ENCODE measurements at places on chromosomes 3 and 15.
A peak's percentile ranks its signal among the peaks of the same experiment; 100 is the strongest.

DNA sequence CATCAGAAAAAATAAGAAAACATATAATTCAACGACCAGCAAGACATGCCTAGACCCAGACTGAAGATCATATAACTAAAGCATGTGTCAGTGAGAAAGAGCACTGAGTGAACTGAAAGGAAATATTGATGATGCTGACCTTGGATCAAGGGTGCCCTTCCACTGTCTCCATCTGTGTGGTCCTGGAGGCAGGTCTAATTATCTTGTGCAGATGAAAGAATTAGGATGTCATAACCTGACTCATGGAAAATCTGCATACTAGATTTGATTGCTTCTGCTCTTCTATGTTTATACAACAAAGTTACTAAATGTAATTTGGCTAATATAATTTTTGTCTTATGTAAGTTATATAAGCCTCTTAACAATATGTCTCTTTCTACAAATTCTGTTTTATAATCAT is 264.6 kb upstream of the TGFBR2 start:
- DNase-seq: no peak

DNA sequence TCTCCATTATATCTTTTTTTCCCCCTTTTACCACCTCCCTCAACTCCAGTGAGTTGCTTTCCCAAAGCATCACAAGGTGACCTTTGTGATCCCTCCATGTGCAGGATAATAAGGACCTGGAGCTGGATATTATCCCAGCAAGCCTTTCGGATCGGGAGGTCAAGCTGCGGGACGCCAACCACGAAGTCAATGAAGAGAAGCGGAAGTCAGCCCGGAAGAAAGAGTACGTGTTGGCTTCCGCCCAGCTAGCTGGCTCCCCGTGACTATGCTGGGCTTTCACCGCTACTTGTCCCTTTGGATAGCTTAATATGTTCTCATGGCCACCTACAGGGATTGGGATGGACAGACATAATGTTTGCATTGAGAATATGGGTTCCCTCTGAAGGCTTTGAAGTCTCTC is 273.7 kb upstream of the UMPS start:
- DNase-seq: no peak

DNA sequence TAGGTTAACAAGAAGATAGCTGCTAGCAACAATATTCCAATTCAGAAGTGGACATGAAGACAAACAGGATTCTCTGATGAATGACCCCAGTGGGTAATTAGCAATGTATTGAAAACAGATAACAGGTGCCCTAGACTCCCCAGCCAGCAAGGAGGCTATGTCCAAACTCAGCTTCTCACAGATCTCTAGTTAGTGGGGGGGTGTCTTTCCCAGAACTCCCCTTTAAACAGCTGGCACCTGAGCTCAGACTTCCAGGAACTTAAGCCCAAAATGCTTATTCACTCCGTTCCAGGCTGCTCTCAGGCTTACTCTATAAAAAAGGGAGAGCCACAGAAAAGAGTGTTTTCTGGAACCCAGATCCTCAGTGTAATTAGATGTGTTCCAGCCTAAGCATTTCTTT is 423.0 kb upstream of the THBS1 start:
- no peak for DNase-seq

DNA sequence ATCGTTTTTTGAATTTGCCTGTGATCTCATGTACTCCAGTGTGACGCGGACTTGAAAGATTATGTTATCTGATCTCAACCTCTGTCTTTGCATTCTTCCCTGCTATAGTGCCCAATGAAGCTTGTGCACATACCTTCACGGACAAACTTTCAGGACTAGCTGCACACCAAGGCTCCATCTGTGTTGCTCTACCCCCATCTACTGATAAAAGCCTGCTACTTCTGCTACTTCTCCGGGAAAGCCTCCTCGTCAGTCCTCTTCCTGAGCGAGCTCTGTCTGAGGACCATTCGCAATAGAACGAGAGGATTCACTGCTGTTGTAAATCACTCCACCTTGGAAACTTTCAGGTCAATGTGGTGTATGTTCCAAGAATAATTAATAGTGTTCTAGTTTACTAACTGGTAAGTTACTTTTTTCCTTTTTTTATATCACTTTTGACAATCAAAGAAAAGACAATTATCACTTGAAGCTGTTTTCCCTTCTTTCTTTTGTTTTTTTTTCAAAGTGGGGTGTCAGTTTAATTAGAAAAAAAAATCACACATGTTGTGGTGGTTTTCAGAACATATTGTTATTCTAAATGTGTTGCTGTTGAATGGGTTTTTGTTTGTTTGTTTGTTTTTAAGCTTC is 217.6 kb downstream of the ARRDC4 start:
- DNase-seq: peak; percentile 84

DNA sequence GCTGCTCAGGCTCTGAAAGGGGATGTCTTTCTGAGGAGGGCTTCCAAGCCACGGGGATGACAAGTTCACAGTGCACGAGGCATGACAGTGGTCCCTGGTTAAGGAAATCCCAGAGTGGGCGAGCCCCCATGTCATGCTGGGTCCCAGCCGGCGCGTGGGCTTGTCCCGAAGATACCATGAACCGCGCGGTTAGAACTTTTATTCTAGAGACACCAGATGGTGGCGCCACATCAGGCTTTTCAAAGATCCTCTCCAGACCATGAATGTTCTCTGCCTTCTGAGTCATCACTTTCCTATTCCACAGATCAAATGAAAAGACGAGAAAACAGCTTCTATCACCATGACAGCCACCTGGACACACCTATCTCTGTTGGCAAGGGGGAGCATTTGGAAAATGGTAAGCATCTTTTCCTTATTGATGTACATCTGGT is 227.8 kb upstream of the LYSMD4 start:
- DNase-seq: no peak

GRCh38 chr3:141250828-141251227 is 19.2 kb downstream of the PXYLP1 start:
- DNase-seq: no peak

DNA sequence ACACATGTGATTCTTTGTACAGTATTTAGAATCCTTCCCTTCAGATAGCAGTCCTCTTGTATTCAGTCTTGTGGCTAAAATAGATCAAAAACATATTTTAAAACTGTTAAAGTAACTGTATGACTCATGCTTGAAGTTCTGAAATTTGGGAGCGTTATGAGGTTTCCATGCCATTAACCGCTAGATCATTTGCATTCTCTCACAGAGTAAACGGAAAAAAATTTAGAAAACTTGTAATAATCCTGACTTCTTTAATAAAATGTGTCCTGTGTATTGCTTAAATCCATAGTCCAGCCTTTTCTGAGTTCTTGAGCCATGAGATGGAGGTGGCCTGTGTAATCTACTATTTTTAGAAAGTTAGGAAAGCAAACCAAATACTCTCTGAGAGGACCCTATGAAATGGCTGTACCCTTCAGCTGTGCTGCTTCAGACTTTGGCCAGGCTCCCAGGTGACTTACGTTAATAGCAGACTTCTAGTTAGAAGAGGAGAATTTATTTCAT is 33.8 kb downstream of the MBNL1 start:
- DNase-seq: no peak

DNA sequence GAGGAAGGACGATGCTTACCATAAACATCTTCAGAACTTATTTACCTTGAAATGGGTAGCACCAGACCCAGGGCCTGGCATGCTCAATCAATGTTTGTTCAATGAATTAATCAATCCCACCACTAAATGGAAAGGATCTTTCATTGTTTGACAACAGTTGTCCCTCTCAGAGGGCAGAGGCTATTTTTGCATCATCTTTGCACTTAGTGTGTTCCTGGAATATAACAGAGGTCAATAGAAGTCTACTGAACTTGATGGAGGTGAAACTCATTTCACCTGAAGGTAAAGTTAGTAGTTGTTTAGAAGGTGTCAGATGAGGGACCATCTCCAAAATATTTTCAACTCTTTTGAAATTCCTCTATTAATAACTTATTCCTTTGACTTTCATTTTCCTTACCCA is 36.9 kb upstream of the LACTB start:
- no peak for DNase-seq

- DNase-seq: no peak
These were observed 843 bp downstream of the CHRNA5 start for GRCh38 chr15:78565951-78566774.

GRCh38 chr15:51121118-51121517 is 26.4 kb upstream of the TNFAIP8L3 start:
- no peak for DNase-seq

GRCh38 chr15:59687836-59688235 is 1.3 kb downstream of the BNIP2 start:
- peak; percentile 71 for DNase-seq

DNA sequence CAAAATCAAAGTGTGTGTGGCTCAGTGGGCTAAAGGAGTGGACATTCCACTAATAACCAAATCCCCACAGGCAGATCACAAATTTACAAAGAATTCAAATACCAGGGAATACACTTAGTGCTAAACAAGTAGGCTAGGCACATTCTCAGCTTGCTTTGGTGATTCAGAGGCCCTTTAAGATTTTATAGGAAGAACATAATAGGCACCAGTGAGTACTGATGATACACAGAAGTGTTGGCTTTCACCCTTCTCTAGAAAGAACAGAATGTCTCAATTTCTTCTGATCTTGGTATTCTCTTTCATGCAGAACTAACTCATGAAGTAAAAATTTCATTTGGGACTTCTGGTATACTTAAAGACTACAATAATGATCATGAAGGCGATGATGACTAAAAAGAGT is 55.0 kb downstream of the POLR2M start:
- DNase-seq: no peak

DNA sequence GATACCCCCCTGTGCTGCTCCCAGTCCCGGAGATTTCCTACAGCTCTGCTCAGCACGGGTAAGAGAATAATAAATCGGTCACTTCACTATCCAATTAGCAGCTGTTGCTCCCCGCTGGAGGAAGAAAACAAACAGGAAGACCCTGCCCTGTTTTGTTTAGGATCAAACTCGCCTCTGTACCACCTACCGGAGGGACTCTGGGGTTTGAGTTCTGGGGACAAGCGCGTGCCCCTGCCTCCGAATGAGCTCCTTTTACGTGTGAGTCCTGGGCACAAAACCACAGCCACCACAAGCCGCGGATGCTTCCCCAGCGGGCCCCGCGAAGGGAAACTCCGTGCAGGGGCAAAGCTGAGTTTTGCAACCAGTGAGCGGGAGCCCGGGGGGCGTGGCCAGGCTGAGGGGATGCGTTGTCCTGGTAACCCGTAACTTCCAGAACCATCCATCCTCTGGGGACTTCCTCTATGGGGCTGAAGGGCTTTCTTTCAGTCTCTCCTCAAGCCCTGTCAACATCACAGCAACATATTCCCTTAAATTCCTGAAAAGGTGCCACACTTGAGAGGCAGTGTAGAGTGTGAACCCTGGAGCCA is 315.7 kb upstream of the PROK2 start:
- peak; percentile 87 for DNase-seq

- no peak for DNase-seq
These were observed 192.9 kb downstream of the SQOR start for GRCh38 chr15:45827766-45828165.

DNA sequence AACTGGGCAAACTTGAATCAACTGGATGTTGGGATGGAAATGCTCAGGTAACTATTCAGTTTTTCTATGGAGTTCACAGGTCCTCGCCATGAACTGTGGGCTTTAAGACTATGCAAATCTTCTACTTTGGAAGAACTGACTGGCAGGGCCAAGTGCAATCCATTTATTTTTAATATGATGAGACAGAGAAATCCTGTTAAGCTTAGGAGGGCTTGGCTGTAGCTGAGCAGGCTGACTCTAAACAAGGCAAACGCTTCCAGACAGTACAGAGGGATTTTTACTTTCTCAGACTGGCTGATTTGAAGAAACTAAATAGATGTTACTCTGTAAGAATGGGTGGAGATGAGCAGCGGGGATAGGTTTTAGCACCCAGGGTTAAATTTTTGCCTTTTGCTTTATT is 194.2 kb upstream of the ICE2 start:
- no peak for DNase-seq

GRCh38 chr3:169256796-169257522 is 406.6 kb downstream of the MECOM start:
- no peak for DNase-seq

GRCh38 chr3:5122741-5123706 is 932 bp downstream of the ARL8B start:
- DNase-seq: no peak

DNA sequence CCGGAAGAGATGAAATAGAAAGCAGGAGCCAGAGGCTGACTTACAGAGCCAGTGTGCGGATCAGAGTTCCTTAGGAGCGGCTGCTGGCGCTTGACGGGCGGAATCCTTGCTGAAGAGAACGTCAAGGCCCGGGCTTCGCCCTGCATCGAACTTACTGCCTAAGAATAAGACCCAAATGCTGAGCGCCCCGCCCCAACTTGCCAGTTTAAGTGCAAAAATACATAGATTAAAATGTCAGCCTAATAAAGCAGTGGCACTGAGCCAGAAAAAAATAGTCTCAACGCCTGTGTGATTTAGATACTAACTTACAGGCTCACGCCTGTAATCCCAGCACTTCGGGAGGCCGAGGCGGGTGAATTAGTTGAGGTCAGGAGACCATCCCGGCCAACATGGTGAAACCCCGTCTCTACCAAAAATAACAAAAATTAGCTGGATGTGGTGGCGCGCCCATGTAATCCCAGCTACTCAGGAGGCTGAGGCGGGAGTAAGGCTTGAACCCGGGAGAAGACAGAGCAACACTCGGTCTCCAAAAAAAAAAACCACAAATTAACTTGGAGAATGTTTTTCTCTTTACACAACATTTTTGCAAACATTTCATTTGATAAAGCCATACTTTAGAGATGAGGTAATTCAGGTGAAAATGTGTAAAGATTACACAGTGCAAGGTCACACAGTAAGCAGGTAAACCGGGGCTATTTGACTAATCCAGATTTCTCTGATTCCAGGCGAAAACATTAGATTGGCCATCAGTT is 1.2 kb upstream of the UBP1 start:
- no peak for DNase-seq

GRCh38 chr3:146543461-146544001 is 876 bp downstream of the PLSCR1 start:
- no peak for DNase-seq

GRCh38 chr15:70329179-70329578 is 231.5 kb upstream of the TLE3 start:
- no peak for DNase-seq

DNA sequence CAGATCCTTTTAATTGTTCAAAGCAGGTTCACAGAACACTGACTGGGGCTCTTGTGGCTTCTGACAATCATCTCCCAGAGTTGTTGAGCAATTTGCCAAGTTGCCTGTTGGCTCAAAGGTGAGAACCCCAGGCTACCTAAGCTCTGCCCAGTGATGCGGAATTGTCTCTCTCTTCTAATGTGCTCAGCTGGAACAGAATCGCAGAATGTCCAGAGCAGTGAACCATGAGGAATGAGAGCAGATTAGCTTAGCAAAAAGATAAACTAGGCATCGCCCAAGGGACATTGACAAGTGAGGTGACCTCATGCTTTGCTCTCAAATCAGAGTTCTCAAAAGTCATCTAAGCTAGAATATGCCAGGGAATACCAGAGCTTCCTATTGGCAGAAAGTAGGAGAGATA is 148.1 kb downstream of the WDR76 start:
- DNase-seq: no peak

DNA sequence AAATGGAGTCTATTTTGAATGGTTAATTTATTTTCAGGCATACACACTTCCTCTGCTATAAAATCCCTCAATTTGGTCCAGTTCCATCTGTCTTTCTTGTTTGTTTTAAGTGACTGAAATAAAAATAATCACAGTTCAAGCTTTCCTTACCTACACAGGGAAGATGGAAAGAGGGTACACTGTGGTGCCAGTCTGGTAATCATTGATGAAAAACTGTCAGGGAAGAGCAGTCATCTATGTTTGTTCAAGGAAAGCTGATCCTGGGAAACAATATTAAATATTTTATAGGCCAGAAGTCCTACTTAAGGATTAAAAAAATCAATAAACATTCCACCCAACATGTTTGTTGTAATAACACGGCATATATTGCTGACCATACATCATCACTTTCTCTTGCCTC is 115.2 kb upstream of the KCNMB2 start:
- no peak for DNase-seq

- DNase-seq: no peak
These were observed 454.6 kb downstream of the FOXP1 start for GRCh38 chr3:71128961-71129360.
